Stimulated activated CD4-positive, alpha-beta T cell treated with anti-CD3 and anti-CD28 coated beads, Interleukin-15, amount 100 ng/mL, for 48 hours (primary cell): ENCODE measurements at places on chromosomes 2 and 18.

DNA sequence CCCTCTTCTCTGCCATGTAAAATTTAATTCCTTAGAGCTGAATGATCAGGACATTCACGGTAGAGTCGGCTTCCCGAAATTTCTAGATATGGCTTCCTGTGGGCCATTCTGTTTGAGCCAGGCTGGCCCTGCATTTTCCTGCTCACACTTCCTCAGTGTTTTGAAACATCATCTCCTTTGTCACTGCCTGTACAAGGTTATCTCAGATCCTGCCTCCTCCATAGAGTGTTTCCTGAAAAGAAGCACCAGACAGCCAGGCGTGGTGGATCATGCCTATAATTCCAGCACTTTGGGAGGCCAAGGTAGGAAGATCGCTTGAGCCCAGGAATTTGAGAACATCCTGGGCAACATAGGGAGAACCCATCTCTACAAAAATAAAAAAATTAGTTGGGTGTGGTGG lies 43.6 kb downstream of the GRHL1 start:
- no peak for DNase-seq

GRCh38 chr2:198587240-198587639 lies 782.8 kb downstream of the PLCL1 start:
- DNase-seq = no peak

- DNase-seq = no peak
Measured at GRCh38 chr2:207252979-207253645, 87.4 kb upstream of the KLF7 start.

GRCh38 chr18:44857081-44857480 lies 176.4 kb downstream of the SETBP1 start:
- DNase-seq = no peak

- DNase-seq = no peak
Measured at GRCh38 chr18:37260367-37261093, 305.1 kb downstream of the CELF4 start.

- no peak for DNase-seq
Measured at GRCh38 chr2:11940799-11941198, 194.4 kb downstream of the LPIN1 start.

GRCh38 chr2:130918393-130918792 lies 81.7 kb downstream of the ARHGEF4 start:
- DNase-seq = no peak

GRCh38 chr2:169395821-169396374 lies 33.6 kb upstream of the LRP2 start:
- DNase-seq = no peak

DNA sequence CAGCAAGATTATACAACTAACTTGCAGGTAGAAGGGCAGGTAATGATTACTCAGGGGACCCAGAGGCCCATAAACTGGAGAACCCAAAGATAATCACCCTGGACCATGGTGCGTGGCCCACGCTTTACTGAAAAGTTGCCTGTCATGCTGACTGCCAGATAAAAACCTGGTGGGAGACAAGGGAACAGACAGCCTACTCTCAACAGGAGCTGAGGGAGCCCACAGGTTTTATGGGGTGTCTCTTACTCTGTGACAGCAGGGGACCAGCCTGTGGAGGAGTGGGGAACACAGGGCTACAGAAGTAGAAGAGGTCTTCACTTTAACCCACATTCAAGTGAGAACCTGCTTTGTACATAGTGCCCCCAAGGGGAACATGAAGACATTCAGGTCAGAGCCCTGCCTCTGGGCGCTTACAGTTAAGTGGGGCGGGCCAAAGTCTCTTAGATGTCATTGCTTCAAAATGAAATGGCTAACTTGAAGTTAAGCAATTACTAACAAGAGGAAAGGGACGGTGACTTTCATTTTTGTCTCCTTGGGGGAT lies 60.4 kb downstream of the DHRS9 start:
- no peak for DNase-seq

DNA sequence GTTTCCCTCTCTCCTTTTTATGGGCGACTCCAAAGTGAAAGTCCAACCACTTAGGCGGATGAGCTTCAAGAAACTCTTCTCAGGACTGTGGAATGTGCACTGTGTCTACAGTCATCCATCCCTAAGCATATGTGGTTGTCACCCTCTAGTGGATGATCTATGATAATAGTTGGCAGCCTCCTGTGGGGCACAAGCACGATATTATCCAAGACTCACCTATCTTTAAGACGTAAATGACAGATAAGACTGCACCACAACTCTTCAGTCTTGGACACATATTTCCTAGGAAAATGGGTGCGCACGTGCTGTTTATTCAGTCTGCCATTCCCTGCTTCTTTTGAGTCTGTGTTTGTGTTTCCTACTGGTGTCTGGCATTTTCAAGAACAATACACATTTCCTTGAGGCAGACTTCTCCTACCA lies 145.5 kb upstream of the CTAGE1 start:
- no peak for DNase-seq

- DNase-seq = no peak
Measured at GRCh38 chr2:45857867-45858520, 206.5 kb downstream of the PRKCE start.

DNA sequence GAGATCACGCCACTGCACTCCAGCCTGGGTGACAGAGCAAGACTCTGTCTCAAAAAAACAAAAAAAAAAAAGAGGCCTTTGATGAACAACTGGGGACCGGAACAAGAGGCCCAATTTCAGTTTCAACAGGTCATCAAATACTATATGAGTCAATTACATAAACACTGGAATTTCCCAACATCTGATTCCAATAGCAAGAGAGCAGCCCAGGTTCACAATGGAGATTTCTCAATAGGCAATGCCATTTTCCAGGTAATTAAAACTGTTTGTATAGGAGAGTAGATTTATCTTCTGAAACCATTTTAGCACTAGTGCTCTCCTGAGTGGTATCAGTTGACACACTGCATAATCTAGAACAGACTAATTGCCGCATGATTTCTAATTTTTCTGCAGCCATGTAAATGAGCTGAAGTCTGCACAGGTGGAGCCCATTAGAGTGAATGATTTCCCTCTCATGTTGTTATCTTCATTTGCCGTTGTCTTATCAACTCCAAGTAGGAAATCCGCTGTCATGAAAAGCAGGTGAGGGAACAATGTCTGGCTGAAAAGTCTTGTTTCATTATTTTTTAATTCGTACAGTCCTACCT lies 264.1 kb upstream of the MEIS1 start:
- no peak for DNase-seq

DNA sequence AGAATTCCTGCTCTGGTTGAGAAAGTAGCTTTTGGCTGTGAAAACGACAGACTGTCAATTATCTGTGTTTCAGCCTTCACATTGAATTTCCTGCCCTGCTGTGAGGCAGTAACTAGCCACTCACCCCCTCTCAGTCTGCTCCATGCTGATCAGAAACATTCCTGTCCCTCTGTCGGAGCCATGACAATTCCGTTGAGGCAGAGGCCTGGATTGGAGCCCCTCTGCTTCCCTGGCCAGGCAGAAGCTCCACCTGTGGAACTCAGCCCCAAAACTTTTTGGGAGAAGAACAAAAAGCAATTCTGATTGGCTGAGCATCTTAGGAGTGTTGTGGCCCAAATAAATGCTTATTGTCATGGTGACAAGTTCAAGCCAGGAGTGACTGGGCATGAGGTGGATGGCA lies 60.0 kb downstream of the APOB start:
- DNase-seq = no peak

GRCh38 chr18:22585821-22586220 lies 168.1 kb upstream of the CTAGE1 start:
- no peak for DNase-seq

DNA sequence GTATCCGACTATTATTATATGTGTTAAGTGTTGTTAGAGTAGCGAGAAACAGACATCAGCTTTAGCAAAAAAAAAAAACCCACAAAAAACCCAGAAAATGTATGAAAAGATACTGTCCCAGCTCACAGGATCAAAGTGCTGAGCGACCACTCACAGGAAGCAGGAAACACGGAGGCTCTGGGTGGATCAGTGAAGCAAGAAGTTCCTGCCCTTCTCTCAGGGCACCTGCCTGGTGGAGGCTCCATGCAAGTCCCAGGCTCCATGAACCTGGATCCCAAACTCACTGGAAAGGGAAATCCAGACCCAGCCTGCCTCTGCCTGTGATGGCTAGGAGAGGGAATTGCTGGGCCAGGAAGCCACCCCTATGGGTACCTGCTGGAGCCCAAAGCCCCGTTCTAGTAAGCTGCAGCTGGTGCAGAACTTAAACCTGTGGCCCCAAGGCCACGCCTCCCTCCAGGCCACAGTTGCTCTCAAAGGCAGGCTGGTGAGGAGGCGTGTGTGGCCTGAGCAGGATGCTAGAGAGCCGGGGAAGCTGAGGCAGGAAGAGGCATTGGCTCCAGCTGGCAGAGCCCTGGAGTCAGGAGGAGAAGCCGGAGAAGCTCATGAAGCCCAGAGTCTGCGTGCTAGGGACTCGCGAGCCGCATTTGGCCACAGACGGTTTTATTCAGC lies 63.5 kb upstream of the TAF1B start:
- no peak for DNase-seq

GRCh38 chr2:203688798-203689197 lies 17.6 kb upstream of the CD28 start:
- no peak for DNase-seq

DNA sequence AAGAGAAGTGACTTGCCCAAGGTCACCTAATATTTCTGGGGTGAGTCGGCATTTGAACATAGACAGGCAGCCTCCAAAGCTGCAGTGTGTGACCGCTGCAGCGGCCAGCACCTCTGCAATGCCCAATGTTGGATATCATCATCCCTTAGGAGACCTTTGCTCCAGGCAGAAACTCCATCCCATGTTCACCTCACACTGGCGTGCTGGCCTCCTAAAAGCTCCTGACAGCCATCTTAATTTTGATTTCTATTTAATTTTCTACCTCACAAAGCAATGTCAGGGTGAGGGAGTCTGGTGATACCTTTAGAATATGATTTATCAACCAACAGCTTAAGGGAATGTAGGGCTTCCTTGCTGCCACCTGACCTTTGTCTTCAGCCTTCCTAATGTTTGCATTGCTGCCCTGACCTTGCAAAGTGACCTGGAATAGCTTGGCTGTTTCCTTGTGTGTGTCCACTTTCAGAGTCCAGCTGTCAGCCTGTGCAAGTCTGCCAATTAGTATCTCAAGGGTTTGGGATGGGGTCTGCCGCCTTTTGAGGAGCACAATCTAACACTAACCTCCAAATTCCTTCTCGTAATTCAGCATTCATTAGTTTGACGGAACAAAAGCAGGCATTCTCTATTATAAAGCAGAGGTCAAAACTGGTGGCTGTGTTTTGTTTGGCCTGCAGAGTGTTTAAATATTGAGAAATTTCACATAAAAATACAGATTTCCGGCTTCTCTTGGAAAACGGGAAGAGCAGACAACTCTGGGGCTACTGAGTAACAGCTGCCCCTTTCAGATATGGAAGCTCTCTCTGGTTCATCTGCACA lies 127.6 kb downstream of the PLEKHM3 start:
- DNase-seq = no peak

DNA sequence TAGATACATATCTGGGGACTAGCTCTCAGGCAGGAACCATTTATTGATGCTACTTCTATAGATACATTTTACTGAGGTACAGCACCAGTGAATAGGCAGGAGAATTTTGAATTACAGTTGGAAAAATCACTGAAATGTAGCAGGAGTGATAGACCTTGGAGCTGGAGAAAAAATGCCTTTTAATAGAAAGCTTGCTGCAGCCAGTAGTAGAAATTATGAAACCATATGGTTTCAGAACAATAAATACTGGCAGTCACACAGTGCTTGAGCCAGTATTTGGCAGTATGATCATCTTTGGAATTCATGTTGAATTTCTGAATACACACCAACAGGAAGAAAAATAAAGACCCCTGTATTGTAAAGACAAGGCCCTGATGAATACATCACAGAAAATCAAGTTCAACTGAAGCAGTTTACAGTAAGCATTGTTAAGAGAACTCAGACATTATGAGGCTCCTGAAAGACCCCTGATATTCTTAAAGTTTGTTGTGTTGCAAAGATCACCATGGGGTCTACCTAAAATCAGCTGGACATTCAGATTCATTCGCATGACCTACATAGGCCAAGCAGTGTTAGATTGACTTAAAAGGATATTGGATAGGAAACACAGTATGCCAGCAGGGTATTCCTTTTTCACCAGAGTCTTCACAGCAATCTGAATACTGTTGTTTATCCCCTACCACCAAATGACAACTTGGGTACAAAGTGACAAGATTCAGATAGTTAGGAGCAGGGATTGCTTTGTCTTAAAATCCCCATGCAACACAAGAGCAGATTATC lies 139.0 kb downstream of the EHBP1 start:
- no peak for DNase-seq

DNA sequence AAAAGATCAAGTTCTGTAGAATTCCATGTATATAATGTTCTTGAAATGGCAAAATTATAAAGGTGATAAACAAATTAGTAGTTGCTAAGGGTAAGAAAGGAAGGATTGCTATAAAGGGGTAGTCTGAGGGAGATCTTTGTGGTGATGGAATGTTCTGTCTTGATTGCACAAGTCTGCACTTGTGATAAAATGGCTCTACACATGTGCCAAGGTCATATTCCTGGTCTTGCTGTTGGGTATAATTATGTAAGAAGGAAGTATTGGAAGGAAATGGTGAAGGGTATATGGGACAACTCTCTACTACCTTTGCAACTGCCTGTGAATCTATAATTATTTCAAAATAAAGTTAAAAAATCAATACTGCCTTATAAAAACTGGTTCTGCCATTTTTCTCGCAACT lies 15.3 kb downstream of the SGPP2 start:
- no peak for DNase-seq

DNA sequence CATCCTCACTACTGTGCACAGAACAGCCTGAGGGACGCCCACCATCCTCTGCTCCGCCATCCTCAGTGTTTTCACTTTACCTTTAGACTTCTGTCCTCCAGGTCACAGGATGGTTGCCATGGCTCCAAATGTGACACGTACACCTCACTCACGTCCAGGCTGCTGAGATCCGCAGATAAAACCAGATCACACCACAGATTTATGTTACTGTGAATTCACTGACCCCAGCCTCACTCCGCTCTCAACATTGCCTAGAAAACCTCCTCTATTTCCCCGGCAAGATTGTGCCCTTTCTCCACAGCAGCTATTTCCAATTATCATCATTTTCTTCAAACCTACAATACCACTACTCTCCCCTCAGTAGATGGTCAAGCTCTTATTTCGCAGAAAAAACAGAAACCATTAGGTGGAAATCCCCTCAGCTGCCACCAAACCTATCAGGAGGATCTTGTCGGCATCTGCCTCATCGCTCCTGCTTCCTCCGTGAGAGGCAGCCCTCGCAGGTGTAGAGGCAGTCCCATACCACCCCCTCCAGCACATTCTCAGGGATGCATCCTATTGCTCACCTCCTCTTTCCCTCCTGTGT lies 49.8 kb upstream of the SLC1A4 start:
- no peak for DNase-seq

DNA sequence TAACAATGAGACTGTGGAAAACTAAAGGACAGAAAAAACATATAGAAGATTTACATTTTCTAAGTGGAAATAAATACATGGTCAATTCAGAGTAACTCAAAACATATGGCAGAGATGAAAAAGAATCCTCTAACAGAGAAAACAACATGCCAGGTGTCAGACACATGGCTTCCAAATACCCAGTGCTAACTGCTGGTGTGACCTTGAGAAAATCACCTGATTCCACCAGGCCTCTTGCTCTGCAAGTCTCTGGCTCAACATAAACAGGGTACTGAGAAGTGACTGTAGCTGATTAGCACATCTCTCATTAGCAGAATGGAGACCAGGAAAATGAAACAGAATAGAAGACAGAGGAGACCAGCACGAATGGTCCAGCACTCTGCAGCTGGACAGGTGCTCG lies 210.8 kb downstream of the HNMT start:
- DNase-seq = no peak

GRCh38 chr2:192148241-192148619 lies 46.5 kb downstream of the TMEFF2 start:
- no peak for DNase-seq

GRCh38 chr2:161223139-161223732 lies 63.0 kb downstream of the TANK start:
- DNase-seq = no peak

- DNase-seq = no peak
Measured at GRCh38 chr2:189407281-189408209, 33.7 kb upstream of the WDR75 start.
